ENCODE measurements at places on chromosomes 1 and 21. TPM values are rescaled to one million over a fixed set of nuclear protein-coding genes. Genes with fewer than 3 reads are reported as not detected.

DNA sequence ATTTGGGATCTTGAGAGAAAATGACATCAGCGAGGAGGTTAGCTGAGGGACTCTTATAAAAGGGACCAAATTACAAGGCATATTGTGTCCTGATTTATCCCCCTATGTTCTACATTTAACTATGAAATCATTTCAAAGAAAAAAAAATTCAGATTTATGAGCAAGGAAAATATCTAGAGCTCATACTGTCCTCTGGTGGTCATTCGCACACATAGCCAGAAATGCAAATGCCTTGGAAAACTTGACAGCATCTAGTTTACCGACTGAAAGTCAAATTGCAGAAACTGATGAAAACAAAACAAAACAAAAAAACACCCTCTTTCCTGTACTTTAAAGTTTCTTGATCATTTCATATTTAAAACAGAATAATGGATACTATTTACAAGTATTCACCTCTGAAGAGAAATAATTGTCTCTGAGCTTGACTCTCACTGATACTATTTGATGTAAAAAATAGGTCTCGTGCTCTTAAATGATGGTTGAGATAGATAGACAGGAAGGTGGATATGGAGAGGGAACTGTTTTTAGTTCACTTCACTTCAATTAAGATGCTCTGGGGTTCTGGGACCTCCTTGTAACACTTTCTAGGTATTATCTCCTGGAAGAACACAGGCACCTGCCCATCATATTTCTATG lies 253.8 kb downstream of the PCP4 start:
- peak overlapping the region; percentile 20 for H3K27ac ChIP-seq
- DNase-seq = no peak
- no peak overlapping the region for H3K4me3 ChIP-seq
- peaks cover 7% of the 10 kb centered on the region for H3K4me1 ChIP-seq
- H3K36me3 ChIP-seq = no peaks in the 10 kb centered on the region

DNA sequence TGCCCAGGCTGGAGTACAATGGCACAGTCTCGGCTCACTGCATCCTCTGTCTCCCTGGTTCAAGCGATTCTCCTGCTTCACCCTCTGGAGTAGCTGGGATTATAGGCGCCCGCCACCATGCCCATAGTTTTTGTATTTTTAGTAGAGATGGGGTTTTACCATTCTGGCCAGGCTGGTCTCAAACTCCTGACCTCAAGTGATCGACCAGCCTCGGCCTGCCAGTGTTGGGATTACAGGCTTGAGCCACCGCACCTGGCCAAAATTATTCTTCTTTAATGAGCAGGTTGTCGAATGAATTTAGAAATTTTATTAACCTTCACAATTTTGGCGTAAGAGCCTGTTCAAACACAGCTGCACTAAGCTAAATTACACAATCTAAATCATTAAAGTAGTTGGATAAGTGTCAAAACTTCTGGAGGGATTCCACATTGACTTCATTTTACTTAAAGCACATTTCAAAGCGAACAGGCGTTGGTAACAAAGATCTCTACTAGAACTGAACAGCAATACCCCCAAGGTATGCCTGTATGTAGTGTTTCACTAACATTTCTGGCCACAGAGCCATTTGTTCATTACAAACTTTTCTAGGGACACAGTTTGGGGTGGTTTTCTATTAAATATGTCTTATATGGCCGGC lies 5.2 kb upstream of the CTH start:
- H3K4me1 ChIP-seq = peaks cover 6% of the 10 kb centered on the region
- H3K27ac ChIP-seq = no peak overlapping the region
- H3K36me3 ChIP-seq = no peaks in the 10 kb centered on the region
- H3K4me3 ChIP-seq = no peak overlapping the region
- no peak for DNase-seq
- no peaks in the 10 kb centered on the region for H3K27me3 ChIP-seq

DNA sequence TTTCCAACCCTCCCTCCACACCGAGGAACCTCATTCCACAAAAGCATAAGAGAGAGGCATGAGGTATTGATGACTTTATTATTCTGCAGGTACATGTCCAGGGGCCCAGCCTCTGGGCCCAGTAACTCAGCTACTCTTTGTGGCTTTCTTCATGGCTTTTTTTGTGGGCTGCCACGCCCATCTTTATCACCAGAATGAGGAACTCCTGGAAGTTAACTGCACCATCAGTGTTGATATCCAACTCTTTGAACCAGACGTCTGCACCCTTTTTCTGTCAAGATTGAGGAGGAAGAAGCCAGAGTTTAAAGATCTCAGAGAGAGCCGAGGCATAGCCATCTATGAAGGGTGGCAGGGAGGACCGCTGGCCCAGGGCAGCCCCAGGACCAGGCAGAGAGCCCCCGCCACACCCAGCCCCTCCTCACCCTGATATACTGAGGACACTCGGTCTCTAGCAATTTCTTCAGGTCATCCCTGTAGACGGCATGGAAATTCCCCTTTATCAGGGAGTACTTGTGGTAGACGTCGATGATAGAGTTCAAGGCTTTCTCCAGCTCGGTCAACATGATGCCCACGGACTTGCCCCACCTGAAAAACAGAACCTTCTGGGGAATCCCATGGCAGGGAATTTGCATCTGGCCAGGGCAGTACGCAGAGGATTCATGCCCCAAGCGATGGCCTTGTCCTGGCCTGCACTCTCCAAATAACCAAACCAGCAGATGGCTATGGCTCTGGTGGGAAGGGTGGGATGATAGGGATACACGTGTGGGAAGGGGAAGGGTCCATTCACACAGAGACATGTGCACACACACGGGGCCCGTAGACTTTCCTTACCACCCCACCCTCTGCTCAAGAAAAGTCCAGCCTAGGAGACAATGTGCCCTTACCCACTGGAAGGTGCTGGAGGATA lies 647 bp downstream of the S100A8 start:
- no peaks in the 10 kb centered on the region for H3K4me1 ChIP-seq
- no peaks in the 10 kb centered on the region for H3K27me3 ChIP-seq
- H3K4me3 ChIP-seq = no peak overlapping the region
- H3K36me3 ChIP-seq = no peaks in the 10 kb centered on the region
- no peak for DNase-seq

DNA sequence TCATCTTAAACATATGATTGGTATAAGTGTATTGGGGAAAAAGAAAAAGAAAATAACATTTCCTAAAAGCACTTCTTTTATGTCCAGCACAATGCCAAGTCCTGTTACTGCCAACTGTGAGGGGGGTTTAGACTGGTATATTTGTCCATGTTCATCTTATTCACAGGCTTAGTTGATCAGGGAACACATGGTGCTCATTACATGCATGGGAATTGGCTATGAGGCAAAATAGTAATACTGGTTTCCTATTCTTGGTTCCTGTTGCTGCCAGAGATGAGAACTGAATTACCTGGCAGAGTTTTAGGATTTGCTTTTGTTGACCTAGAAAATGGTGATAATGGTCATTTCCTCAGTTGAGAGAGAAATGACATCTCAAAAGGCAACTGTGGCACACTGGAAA lies 398.8 kb downstream of the DUSP10 start:
- H3K27me3 ChIP-seq = no peaks in the 10 kb centered on the region
- no peak overlapping the region for H3K4me3 ChIP-seq
- no peaks in the 10 kb centered on the region for H3K4me1 ChIP-seq
- no peak for DNase-seq

The GLIS1 gene
- total RNA-seq = not detected

- H3K4me3 ChIP-seq = no peak overlapping the region
- H3K27ac ChIP-seq = no peak overlapping the region
- no peak for DNase-seq
Observed at GRCh38 chr1:109243860-109244552, 5.3 kb upstream of the CELSR2 start.

- H3K27ac ChIP-seq = no peak overlapping the region
- H3K27me3 ChIP-seq = no peaks in the 10 kb centered on the region
- H3K4me1 ChIP-seq = no peaks in the 10 kb centered on the region
- DNase-seq = no peak
- H3K4me3 ChIP-seq = no peak overlapping the region
Observed at GRCh38 chr1:209661071-209661470, 8.8 kb upstream of the LAMB3 start.

The SIPA1L2 gene
- total RNA-seq = 42.5 TPM

DNA sequence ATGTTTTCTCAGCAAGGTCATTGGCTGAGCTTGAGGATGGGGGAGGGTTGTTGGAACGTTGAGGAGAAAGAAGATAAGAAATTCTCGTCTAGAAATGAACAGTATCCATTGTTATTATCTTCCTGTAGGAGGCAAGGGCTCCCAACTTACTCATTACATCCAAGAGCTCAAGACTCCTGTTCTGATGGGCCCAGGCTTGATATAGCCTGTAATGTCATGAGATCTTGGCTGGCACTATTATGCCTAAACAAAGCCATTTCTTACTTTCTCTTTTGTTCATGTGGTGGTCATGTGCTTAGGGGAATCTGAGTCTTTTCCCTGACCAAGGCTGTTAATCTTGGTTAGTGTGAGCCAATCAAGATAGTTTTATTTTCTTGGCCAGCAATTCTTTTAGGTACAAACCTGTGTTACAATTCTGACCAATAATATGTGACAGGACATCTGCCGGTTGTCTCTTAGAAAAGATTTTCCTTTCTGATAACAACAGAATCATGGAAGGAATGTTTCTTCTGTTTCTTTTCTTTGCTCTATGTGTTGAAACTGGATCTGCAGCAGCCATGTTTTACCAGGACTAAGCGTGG lies 15.2 kb upstream of the IGSF3 start:
- no peaks in the 10 kb centered on the region for H3K36me3 ChIP-seq
- H3K27me3 ChIP-seq = no peaks in the 10 kb centered on the region
- no peak overlapping the region for H3K27ac ChIP-seq
- no peak overlapping the region for H3K4me3 ChIP-seq

DNA sequence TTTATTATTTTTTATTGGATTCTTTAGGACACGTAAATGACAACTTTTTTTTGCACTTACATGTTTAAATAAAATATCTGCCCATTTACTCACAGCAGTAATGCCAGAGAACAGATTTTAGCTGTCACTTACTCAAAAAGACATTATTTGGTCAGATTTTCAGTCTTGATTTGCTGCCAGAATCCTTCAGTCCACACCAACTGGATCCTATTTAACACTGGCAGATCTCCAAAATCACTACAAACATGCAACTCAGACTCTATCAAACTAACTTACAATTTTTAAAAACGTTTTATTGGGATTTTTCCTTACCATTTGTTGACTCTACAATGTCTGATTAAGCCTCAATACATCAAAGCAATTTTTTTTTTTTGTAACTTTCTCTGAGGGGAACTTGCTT lies 11.1 kb downstream of the ATP6V1G3 start:
- no peak for DNase-seq
- no peaks in the 10 kb centered on the region for H3K27me3 ChIP-seq
- H3K4me3 ChIP-seq = no peak overlapping the region
- no peak overlapping the region for H3K27ac ChIP-seq
- no peaks in the 10 kb centered on the region for H3K36me3 ChIP-seq

DNA sequence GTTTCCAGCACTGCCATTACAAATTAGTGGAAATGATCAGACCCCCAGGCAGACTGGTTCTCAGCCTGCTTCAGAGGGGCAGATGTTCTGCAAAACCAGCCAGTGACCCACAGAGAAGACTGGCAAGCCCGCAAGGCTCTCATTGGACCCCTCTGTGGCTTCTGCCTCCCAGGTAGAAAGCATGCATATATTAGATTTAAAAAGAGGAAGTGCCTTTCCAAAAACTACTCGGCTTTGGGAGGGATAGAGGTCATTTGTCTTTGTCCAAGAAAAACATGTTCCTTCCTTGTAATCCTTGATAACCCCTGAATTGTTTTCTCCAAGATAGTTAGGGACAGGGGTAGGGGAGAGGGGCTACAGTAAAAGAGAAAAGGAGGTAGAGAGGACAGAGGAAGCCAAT lies 11.8 kb downstream of the HIVEP3 start:
- H3K4me3 ChIP-seq = no peak overlapping the region
- H3K27ac ChIP-seq = no peak overlapping the region
- no peaks in the 10 kb centered on the region for H3K27me3 ChIP-seq
- no peak for DNase-seq
- no peaks in the 10 kb centered on the region for H3K36me3 ChIP-seq
- H3K4me1 ChIP-seq = no peaks in the 10 kb centered on the region

The TGFBR3 gene
- 170 TPM for total RNA-seq

GRCh38 chr1:167819849-167820683 lies 93.9 kb downstream of the ADCY10 start:
- no peaks in the 10 kb centered on the region for H3K4me1 ChIP-seq
- peak; percentile 86 for DNase-seq
- H3K4me3 ChIP-seq = peak overlapping the region; percentile 46
- no peaks in the 10 kb centered on the region for H3K27me3 ChIP-seq

The TMEM240 gene
- total RNA-seq = 16.3 TPM

DNA sequence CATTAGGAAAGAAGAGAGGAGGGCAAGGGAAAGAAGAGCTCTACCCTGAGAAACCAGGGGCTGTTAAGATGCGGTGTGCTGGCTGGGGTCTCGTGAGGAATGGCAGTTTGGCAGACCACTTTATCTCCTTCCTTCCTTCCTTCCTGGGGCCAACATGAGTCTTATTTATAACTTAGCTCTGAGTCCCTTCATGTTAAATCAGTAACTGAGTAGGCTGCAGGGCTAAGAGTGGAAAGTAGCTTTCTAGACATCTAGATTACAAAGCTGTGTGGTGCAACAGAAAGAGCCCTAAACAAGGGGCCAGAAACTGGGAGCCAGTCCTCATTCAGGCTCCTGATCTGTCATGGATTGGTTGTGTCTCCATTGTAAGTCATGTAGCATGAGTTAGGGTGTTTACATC lies 135.4 kb upstream of the DUSP10 start:
- no peak overlapping the region for H3K27ac ChIP-seq
- DNase-seq = no peak
- no peaks in the 10 kb centered on the region for H3K36me3 ChIP-seq
- H3K4me3 ChIP-seq = no peak overlapping the region
- H3K27me3 ChIP-seq = no peaks in the 10 kb centered on the region

DNA sequence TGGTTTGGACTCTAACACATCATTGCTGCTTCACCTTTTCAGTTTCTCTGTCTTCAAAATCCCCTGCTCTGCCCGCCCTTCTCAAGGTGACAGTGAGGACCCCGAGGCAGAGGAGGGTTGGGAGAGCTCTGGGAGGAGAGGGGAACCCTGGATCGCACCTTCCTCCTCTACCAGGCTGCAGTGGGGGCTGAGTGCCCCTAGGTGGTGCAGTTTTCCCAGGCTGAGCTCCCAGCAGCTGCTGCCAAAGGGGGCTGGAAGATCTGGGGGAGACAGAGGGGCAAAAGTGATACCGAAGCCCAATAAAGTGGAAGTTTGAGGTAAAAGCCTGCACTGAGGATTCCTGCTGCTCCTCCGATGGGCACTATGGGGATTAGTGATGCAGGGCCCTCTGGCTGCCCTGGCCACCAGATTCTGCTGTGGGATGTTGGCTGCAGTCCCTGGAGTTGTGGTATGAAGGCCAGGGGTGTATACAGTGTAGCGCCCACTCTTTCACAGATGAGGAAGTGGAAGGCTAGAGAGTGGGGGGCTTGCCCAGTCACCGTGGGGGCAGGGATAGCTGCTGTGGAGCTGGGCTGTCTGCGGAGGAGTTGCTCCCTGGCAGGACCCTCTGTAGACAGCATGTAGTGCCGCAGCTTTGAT lies 40.7 kb upstream of the SCMH1 start:
- no peak overlapping the region for H3K4me3 ChIP-seq
- no peak overlapping the region for H3K27ac ChIP-seq
- DNase-seq = no peak
- H3K27me3 ChIP-seq = no peaks in the 10 kb centered on the region
- H3K36me3 ChIP-seq = no peaks in the 10 kb centered on the region
- H3K4me1 ChIP-seq = peaks cover 5% of the 10 kb centered on the region
